ENCODE measurements at places on chromosomes 7 and 10.

- no peak for DNase-seq
Measured at GRCh38 chr10:127450644-127451043, 98.5 kb upstream of the NPS start.

GRCh38 chr7:142612237-142612881 is 136.9 kb upstream of the PRSS1 start:
- no peak for DNase-seq

DNA sequence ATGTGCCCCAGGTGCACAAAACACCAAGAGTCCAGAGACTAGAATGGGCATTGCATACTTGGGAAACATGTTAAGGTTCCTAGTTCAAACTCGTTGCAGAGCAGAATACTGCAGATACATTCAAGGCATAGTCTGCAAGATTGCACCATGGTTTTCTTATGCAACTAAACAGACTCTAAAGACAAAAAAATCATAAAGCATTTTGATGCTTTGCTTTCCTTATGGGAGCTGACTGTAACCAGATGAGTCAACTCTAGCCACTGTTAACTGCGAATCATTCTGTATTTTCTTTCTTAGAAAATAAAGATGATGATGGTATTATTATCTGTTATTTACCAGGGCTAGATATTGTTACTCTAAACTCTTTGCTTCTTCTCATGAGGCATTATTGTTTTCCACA is 19.7 kb downstream of the TRUB1 start:
- no peak for DNase-seq

- peak; percentile 69 for DNase-seq
Measured at GRCh38 chr7:30750683-30751650, 968 bp upstream of the INMT start.

DNA sequence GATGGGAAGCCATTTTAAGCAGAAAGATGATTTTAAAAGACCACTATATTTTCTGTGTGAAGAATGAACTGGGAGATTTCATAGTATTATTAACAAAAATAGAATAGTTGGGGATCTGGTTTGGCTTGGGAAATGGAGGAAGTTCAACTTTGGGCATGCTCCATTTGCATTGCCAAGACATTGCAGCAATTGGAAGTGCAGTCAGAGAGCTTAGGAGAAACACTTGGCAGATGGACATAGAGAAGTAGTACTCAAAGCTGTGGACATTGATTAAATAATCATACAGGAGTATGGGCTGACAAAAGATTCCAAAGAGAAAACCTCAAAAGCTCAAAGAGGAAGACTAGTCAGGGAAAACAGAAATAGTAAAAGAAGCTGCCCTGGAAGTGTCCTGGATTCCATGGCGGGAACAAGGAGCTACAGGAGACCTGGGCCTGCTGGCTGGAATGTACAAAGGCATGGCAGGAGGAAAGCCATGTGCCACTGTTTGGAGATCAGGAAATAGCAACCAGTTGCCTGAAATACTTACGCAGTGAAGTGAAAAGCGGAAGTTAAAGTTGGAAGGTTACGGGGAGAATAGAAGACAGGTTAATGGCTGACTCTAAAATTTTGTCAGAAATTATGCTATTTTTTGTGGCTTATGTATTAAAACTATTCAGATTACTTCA is 93.6 kb upstream of the MXI1 start:
- no peak for DNase-seq

- no peak for DNase-seq
Measured at GRCh38 chr7:158311791-158312190, 275.8 kb downstream of the PTPRN2 start.

DNA sequence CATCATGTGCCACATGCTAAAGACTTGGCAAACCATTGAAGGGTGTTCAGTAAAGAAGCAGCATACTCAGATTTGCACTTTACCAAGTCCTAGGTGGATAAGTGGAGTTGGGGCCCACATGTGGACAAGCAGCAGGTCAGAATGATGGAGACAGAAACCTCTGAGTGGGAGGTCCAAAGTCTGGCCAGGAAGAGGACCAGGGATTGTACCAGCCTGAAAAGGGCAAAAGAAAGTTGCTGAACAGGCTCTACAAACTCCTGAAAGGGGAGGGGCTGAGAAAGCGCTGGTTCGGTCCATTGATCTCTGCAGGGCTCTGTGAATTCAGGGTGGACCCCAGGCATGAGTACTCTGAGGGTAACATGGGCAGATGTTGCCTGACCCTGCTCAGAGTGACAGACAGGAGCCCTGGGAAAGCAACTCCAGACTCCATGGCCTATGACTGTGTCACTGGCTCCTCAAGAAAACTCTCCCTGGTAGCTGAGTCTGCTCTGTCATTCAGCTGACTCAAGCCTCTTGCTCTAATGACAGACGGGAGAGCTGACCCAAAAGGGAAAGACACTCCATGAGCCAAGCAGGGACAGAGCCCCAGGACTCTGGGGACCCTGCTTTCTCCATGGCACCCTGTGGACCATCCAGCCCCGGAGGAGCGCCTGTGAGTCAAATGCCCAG is 68.5 kb downstream of the TBXAS1 start:
- no peak for DNase-seq

GRCh38 chr7:134778941-134779740 is at the start of gene CALD1:
Gene CALD1, plus strand, starts transcription at chr7:134779634. Its CDS starts 88,100 bp downstream, at chr7:134867734.
- DNase-seq: peak; percentile 61

DNA sequence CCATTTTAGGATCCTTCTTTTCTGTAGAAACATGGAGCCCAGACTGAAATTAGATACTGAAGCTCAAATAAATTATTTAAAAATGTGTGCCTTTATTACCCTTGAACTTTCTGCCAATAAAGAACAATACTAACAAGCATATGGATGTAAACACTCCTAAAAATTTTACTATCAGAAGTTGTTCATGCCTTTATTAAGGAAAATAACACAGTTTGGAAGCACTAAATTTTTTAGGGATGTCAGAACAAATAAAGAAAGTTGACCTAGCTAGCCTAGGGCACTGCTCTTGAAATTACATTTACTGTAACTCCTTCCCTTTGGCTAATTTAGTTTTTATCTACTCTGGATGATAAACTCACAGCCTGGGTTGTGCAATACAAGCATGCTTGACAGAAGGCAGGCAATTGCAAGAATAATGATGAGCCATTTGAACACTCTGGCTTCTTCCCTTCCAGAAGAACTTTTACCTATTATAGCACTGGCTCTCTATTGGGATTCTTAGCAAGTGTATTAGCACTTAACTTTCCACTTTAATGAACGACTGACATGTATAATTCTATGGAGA is 351.7 kb upstream of the C7orf33 start:
- DNase-seq: no peak

DNA sequence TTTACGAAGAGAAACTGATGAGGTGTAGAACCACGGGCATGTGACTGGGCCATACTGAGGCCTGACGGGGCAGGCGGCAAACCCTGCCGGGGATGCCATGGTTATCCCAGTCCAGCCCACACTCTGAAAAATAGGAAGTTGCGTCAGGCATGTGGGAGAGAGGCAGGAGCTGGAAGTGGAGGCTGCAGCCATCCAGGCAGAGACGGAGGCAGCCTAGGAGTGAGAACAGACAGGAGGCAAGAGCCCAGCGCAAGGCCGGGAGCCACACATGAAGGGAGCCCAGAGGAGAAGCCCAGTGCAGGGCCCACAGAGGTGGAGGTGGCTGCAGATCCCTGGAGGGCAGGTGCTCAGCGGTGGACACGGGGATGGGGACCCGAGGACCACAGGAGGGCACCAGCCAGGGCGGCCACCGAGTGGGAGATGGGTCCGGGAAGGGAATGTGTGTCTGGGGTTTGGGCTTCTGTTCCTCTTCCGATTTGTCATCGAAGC is 175.2 kb upstream of the PPP2R2D start:
- no peak for DNase-seq

GRCh38 chr7:104901240-104901619 is 112.8 kb upstream of the KMT2E start:
- DNase-seq: no peak

- no peak for DNase-seq
Measured at GRCh38 chr7:80806663-80807062, 112.2 kb downstream of the SEMA3C start.

GRCh38 chr10:113053091-113053490 is 103.0 kb downstream of the TCF7L2 start:
- DNase-seq: no peak

GRCh38 chr10:14884082-14884481 is 5.4 kb downstream of the SUV39H2 start:
- DNase-seq: no peak

DNA sequence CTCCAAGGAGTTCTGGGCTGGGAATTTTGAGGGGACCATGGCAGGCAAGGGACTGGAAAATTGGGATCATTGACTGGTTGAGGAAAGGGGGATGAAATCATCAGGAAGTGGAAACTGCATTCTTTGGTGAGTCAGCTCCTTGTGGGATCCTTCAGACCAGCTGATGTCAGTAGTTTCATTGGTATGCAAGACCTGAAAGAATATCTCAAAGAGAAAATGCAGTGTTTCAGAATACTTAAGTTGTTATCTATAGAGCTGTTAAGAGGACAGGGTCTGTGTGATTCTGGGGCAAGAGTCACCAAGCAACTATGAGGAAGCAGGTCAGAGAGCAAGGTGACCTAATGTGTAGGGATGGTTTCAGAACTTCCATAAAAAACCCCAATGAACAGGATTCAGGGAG is 595.9 kb upstream of the AUTS2 start:
- DNase-seq: peak; percentile 11

GRCh38 chr7:105890290-105890997 is 14.0 kb upstream of the ATXN7L1 start:
- no peak for DNase-seq

DNA sequence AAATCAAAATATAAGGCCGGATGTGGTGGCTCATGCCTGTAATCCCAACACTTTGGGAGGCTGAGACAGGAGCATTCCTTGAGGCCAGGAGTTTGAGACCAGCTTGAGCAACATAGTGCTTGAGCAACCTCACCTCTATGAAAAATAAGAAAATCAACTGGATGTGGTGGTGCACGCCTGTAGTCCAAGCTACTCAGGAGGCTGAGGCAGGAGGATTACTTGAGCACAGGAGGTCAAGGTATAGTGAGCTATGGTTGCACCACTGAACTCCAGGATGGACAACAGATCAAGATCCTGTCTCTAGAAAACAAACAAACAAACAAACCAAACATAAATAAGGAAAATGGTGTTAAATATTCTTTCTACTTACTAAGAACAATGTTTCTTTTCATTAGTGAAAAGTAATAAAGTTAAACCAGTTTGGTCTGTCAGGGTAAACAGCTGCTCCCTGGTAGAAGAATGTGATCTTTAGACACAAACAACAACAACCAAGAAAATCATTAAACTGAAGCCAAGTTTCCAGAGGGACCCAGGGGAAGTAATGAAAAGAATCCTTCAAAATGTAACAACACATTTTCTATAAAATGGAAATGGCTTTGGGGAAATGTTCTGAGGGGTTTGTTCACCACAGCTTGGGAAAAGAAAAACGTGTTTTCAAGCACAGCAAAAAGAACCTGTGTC is 17.5 kb upstream of the BAG3 start:
- no peak for DNase-seq
